ENCODE measurements at places on chromosomes 2 and 18. TPM values are rescaled to one million over a fixed set of nuclear protein-coding genes. Genes with fewer than 3 reads are reported as not detected.

DNA sequence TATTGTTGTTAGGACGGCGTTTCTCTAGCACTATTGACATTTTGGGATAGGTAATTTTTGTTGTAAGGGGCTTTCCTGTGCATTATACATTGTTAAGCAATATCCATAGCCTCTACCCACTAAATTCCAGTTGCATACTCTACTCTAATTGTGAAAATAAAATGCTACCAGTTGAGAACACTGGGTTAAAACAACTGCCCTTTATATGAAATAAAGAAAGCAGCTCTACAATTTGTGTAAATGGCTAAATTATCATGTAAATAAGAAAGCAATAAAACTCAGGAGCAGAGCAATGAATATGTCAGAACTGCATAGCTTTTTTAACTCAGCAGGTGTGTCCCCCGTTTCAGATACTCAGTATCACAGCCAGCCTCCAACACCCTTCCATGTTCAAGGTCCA is 812.7 kb upstream of the NRXN1 start:
- no peak overlapping the region for H3K4me3 ChIP-seq
- H3K27me3 ChIP-seq, result no peaks in the 10 kb centered on the region
- no peak for DNase-seq
- H3K27ac ChIP-seq, result no peak overlapping the region
- no peaks in the 10 kb centered on the region for H3K36me3 ChIP-seq

DNA sequence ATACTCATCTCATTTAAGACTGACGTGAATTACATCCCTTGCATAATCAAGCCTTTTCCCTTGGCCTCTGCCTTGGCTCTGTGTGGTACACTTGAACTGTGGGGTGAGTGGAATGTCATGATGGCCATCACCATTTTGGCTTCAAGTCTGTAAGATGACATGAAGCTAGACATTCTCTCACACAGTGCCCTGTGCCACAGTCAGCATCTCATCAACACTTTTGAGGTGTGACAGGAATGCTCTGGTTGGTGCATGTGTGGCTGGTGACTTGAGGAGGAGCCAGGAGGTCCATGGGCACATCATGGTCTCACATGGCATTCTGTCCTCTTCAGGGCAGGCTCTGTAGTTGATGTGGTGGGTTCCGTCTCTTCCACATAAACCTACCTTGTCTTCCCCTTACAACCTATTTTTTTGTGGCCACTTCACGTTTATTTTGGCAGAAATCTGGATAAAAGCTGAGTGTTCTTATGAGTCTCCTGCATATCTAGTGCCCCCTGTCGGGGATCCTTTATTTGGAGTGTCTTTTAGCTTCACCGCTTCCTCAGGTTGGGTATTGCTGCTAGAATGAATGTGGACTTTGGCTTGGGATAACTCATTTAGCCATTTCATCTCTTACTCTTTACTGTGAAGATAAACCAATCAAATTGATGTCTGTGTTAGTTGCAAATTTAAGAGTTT is 28.1 kb downstream of the MAP4K4 start:
- no peak overlapping the region for H3K4me3 ChIP-seq

- no peak for DNase-seq
- H3K27me3 ChIP-seq, result no peaks in the 10 kb centered on the region
- no peaks in the 10 kb centered on the region for H3K4me1 ChIP-seq
- H3K4me3 ChIP-seq, result no peak overlapping the region
- no peaks in the 10 kb centered on the region for H3K36me3 ChIP-seq
Observed at GRCh38 chr2:155026651-155027174, 328.2 kb downstream of the KCNJ3 start.

DNA sequence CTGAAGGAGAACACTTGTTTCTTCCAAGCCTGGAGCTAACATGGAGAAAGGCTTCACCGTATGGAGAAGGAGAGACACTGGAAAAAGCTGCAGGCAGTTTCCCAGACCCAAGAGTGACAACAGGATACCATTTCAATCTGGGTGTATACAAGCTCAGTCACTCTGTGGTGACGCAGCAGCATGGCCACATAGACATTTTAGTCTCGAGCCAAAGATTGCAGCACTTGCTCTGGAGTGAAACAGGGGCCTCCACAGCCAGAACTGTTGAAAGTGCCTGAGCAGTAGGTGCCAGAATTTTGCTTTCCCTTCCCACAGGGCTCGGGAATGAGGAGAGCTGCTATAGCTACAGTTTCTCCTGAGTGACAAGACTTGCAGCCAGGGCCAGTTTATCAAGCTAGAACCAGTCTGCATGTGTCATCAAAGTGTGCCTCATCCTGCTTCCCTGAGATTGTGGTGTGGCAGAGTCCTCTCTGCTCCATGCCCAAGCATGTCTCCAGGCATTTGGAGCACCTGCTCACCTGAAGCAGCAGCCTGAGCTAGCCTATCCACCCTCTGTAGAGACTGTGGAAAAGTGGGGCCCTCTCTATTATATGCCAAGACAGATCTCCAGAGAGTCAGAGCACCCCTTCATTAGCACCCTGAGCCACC is 234.6 kb upstream of the CDH19 start:
- DNase-seq, result no peak
- no peak overlapping the region for H3K4me3 ChIP-seq
- H3K27me3 ChIP-seq, result no peaks in the 10 kb centered on the region

DNA sequence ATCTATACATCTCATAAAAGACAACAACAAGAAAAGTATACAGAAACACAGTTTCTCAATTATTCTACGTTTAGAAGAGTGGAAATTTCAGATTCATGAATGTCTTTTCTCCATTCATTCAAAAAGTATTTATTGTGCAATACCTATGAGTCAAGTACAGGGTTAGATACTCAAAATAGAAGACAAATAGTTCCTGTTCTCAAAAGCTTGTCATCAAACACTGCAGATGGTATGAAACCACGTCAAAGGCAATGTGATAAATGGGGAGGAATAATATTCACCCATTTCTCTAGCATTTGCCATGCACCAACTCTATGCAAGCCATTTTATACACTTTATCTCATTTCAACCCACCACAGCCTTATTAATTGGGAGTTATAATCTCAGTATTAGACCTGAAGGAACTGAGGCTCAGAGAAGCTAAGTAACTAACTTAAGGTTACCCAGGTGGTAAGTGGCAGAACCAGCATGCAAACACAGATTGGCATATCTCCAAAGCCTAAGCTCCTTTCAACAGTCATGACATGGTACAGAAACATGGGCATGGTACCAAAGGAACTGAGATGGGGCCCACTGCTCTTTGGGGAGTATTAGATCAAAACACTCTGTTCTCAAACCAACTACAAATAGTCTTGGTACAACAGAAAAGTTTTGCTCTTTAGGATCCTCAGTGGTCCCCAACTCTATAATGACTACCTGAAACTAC is 67.2 kb upstream of the NPAS2 start:
- H3K4me1 ChIP-seq, result no peaks in the 10 kb centered on the region
- H3K27ac ChIP-seq, result no peak overlapping the region
- no peak overlapping the region for H3K4me3 ChIP-seq
- DNase-seq, result peak; percentile 93

Gene RAD51AP2
- 0.12 TPM for total RNA-seq

Gene GALNT14
- total RNA-seq, result 1.1 TPM

GRCh38 chr18:80175451-80176204 is 66.6 kb downstream of the ADNP2 start:
- H3K36me3 ChIP-seq, result no peaks in the 10 kb centered on the region
- H3K27ac ChIP-seq, result no peak overlapping the region
- H3K4me3 ChIP-seq, result no peak overlapping the region
- no peaks in the 10 kb centered on the region for H3K4me1 ChIP-seq
- H3K27me3 ChIP-seq, result no peaks in the 10 kb centered on the region
- no peak for DNase-seq

- DNase-seq, result no peak
- no peaks in the 10 kb centered on the region for H3K36me3 ChIP-seq
- H3K27me3 ChIP-seq, result no peaks in the 10 kb centered on the region
- H3K4me1 ChIP-seq, result no peaks in the 10 kb centered on the region
Observed at GRCh38 chr2:195437521-195437920, 219.5 kb upstream of the SLC39A10 start.

DNA sequence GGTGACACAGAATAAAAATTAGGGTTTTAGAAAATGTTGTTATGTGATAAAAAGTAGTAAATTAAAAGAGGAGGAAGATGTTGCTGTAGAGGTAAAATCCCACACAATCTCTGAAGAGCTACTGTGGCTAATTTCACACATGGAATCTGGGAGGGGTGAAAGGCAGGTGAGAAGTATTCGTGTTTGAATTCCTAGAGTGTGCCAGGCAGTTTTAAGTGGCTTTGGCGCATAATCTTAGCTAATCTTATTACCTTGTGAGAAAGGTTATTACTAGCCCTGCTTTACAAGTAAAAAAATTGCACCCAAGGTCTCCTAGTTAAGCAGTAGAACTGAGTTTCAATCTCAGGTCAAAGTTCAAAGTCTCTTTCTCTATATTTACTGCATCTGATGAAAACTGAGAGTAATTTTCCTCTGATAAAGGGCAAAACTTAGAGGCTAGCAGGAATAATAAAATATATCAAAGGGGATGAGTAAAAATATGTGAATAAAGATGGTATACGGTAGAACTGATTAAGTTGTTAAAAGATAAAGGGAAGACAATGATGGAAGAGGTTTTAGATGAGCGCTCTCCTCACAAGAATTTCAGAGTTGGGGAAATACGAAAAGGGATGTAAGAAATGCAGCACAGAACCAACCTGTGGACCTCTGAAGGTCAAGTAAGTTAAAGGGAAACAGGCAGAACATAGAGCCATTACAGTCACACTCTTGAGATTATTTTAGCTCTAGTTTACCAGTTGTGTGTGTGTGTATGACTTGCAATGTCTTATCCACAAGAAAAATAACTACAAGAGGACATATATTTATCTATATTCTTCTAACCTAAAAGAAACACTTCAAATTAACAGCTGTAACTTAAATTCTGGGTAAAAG is 34.8 kb downstream of the GAREM1 start:
- no peak for DNase-seq
- H3K27ac ChIP-seq, result peak overlapping the region; percentile 61
- no peak overlapping the region for H3K4me3 ChIP-seq
- no peaks in the 10 kb centered on the region for H3K36me3 ChIP-seq
- H3K27me3 ChIP-seq, result no peaks in the 10 kb centered on the region

DNA sequence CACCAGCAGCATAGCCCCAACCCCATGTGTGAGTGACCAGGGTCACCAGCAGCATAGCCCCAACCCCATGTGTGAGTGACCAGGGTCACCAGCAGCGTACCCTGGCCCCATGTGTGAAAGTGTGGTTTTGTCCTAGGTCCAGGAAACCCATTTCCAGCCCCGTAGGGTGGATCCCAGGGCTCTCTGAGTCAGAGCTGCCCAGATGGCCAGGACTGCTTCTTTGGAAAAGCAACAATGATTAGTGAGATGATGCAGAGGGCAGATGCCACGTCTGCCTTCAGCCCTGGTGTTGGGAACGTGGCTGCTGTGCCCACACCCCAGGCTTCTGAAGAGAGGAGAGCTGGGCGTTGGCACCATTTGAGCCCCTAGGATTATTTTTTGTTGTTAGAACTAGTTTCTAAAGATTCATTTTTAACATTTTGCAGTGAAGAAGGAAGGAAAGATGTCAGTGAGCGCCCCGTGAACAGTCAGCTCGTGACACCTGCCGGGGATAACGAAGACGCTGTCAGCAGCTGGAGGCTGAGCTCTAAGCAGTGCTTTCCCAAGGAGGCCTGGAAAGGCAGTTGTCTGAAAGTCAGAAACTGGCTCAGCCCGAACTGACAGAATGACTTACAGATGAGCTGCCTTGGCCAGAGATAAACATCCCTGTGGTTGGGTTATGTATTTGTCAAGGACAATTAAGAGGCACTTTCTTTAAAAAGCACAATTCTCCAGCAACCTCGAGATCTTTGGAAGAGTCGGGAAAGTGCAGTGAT is 32.1 kb upstream of the KCNG2 start:
- no peak overlapping the region for H3K27ac ChIP-seq
- no peaks in the 10 kb centered on the region for H3K27me3 ChIP-seq
- H3K4me3 ChIP-seq, result no peak overlapping the region
- no peaks in the 10 kb centered on the region for H3K4me1 ChIP-seq

GRCh38 chr2:83531206-83531826 is 927.8 kb downstream of the SUCLG1 start:
- H3K4me3 ChIP-seq, result no peak overlapping the region
- no peaks in the 10 kb centered on the region for H3K4me1 ChIP-seq
- DNase-seq, result no peak
- no peak overlapping the region for H3K27ac ChIP-seq
- H3K36me3 ChIP-seq, result no peaks in the 10 kb centered on the region

Gene NMUR1
- 0.15 TPM for total RNA-seq

Gene TBR1
- 0.48 TPM for total RNA-seq

DNA sequence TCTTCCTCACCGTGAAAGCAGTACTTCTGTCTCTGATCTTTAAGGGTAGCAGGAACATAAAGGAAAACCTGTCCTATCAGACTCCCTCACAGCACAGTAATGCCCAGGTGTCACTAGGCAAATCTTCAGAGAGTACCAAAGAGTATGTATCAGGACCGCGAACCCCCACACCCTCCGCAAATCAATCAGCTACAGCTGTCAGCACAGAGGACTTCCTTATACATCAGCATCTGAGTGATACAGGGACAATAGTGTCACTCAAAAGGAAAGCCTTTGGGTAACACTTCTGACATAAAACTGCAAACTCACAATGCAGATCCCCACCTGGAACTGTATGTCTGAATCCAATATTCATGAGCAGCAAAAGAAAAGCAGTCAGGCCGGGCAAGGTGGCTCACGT is 2.6 kb downstream of the AFG3L2 start:
- DNase-seq, result no peak
- H3K4me3 ChIP-seq, result no peak overlapping the region
- peaks cover 2% of the 10 kb centered on the region for H3K36me3 ChIP-seq
- H3K4me1 ChIP-seq, result peaks cover 19% of the 10 kb centered on the region

Gene HOXD13
- total RNA-seq, result not detected

- DNase-seq, result peak; percentile 84
- H3K4me3 ChIP-seq, result no peak overlapping the region
- H3K27me3 ChIP-seq, result peaks cover 12% of the 10 kb centered on the region
- no peak overlapping the region for H3K27ac ChIP-seq
- no peaks in the 10 kb centered on the region for H3K4me1 ChIP-seq
Observed at GRCh38 chr2:231900486-231900942, 25.7 kb downstream of the NPPC start.

Gene KLHL14
- 69.8 TPM for total RNA-seq

Gene FOXI3
- not detected for total RNA-seq

GRCh38 chr18:74375999-74376398 is 60.4 kb downstream of the C18orf63 start:
- H3K27me3 ChIP-seq, result no peaks in the 10 kb centered on the region
- no peaks in the 10 kb centered on the region for H3K4me1 ChIP-seq
- DNase-seq, result no peak

GRCh38 chr2:219274361-219274921 is 4.7 kb upstream of the DNAJB2 start:
- H3K4me1 ChIP-seq, result peaks cover 16% of the 10 kb centered on the region
- DNase-seq, result peak; percentile 75
- peaks cover 8% of the 10 kb centered on the region for H3K27me3 ChIP-seq
- H3K4me3 ChIP-seq, result no peak overlapping the region

- H3K4me3 ChIP-seq, result no peak overlapping the region
- H3K27ac ChIP-seq, result no peak overlapping the region
- H3K4me1 ChIP-seq, result no peaks in the 10 kb centered on the region
- no peaks in the 10 kb centered on the region for H3K36me3 ChIP-seq
Observed at GRCh38 chr2:233241803-233242202, 9.7 kb upstream of the ATG16L1 start.

Measured in cardiac muscle cell (in vitro differentiated cells and primary cell).